CD4-positive, alpha-beta T cell treated with Interleukin-15 for 1 hour (primary cell): ENCODE measurements at places on chromosomes 4 and X.

GRCh38 chr4:86893136-86893535, 914 bp upstream of the C4orf36 start:
- DNase-seq = no peak

- DNase-seq = no peak
These were observed 17.0 kb upstream of the AP1AR start for GRCh38 chr4:112214390-112215264.

DNA sequence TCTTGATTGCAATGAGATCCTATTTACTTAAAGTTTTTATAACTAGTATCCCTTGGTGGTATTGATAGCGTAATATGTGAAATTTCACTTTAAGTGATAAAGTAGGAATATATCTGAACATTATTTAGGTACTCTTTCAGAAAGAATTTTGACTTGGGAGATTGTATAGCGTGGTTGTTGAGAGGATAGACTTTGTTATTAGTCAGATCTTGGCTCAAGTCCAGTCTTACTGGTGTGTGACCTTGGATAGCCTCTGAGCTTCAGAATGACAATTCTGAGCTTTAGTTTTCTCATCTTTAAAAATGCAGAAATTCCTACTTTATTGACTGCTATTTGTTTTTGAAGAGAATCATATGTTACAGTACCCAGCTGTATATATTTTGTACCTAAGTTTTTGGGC, 32.6 kb downstream of the DCK start:
- no peak for DNase-seq

DNA sequence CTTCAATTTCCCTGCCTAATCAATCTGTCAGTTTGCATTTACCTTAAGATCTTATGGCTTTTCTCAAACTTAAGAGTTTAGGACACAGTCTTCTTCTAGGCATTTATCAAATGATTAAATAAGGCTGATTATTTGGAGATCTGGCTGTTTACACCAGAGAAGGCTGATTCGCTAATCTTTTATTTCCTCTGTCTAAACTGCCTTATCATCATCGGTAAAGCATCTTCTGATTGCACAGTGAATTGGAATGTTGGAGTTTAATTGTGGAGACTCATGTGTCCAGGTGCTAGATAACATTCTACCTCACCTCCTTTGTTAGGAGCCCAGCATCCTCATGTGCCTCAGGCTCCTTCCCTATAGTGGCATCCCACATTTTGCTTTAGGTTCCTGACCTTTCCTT, 100.3 kb upstream of the DDIT4L start:
- DNase-seq = no peak
